Caco-2 (cell line): ENCODE measurements at places on chromosomes 16 and 17. TPM values are rescaled to one million over a fixed set of nuclear protein-coding genes. Genes with fewer than 3 reads are reported as not detected.
A peak's percentile ranks its signal among the peaks of the same experiment; 100 is the strongest.

- no peak for DNase-seq
Observed at GRCh38 chr16:57127836-57128235, 35.5 kb downstream of the CPNE2 start.

GRCh38 chr16:17885659-17886207, 415.0 kb upstream of the XYLT1 start:
- no peak for DNase-seq

DNA sequence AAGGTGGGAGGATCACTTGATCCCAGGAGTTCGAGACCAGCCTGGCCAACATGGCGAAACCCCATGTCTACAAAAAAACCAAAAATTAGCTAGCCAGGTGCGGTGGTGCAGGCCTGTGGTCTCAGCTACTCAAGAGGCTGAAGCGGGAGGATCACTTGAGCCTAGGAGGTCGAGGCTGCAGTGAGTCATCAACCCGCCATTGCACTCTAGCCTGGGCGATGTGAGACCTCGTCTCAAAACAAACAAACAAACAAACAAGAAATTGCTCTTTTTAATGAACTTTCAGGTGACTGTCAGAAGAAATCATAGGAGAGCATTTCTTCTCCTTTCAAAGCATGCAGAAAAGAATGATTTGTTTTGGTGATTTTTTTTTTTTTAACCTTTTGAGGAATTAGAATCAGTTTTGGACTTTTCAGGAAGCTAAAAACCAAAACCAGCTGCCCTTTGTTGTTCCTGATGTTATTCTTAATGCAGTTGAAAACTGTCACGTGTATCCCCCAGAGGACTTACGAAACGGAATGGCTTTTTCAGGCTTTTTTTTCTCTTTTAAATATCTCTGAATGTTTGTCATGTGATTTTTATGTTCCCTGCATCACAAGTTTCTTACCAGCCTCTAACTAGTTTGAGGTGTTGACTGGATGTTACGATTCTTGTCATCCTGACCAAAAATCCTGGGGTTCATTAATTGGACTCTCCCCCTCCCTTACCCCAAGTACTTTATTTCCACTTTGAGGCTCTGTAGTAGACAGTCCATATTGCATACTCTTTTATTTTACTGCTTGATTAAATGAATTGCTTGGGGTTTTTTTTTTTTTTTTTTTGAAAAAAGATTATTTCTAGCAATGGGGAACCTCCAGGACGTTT, 34.1 kb downstream of the SNX29 start:
- DNase-seq = no peak

GRCh38 chr16:67157892-67158635, 1.6 kb downstream of the TRADD start:
- DNase-seq = no peak

- DNase-seq = no peak
Observed at GRCh38 chr17:19724501-19725420, 8.4 kb upstream of the SLC47A2 start.

DNA sequence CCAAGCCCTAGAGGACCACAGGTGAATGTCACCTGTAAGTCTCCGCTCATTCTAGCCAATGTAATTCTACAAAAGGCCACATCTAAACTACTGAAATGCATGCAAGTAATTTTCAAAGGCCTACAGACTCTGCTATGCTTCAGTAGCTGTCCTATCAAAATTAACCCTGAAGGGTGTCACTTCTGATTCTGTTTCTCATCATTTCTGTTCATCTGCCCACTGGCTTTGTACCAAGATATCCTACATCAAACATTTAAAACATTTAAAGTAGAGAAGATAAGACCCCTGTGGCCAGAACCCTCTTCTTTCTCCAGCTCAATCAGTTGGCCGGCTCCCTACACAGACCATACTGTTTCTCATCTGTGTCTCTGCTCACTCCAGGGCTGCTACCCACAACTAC, 21.5 kb downstream of the PHF12 start:
- DNase-seq = no peak

The KCTD19 gene
- not detected in 2 replicates for total RNA-seq

The QRICH2 gene
- total RNA-seq = 1.1 and 1.5 TPM in 2 replicates

The TNFRSF13B gene
- not detected in 2 replicates for total RNA-seq

GRCh38 chr16:3112881-3113574, 642 bp downstream of the ZNF205 start:
- no peak for DNase-seq

- no peak for DNase-seq
Observed at GRCh38 chr17:56178203-56178602, 24.9 kb downstream of the ANKFN1 start.

DNA sequence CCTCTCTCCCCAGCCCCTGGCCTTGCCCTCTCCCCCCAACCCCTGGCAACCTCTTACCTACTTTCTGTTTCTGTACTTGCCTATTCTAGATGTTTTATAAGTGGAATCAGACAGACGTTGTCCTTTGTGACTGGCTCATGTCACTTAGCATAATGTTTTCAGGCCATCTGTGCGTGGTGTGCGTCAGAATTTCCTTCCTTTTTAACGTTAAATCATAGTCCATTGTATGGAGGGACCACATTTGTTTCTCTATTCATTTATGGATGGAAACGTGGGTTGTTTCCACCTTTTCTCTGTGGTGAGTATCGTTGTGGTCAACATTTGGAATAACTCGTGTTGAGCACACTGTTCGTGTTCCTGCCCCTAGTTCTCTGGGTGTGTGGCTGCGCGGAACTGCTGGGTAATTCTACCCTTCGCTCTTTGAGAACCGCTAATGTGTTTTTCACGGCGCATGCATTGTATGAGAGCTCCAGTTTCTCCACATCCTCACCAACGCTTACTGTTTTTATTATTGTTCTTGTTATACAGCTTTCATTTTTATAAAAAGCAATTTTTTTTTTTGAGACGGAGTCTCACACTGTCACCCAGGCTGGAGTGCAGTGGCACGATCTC, 26.3 kb downstream of the ACTG1 start:
- no peak for DNase-seq

The RPS15A gene
- total RNA-seq = 1,469 and 1,473 TPM in 2 replicates

- DNase-seq = no peak
Observed at GRCh38 chr17:83100220-83100852, 20.9 kb downstream of the METRNL start.

The MT1M gene
- total RNA-seq = not detected in 2 replicates

The VPS9D1 gene
- 6.1 and 6.3 TPM in 2 replicates for total RNA-seq

The RHBDL1 gene
- total RNA-seq = 2.9 and 3.2 TPM in 2 replicates

The TSR1 gene
- 65.4 and 67.3 TPM in 2 replicates for total RNA-seq

The EME1 gene
- total RNA-seq = 43.5 and 48.5 TPM in 2 replicates

DNA sequence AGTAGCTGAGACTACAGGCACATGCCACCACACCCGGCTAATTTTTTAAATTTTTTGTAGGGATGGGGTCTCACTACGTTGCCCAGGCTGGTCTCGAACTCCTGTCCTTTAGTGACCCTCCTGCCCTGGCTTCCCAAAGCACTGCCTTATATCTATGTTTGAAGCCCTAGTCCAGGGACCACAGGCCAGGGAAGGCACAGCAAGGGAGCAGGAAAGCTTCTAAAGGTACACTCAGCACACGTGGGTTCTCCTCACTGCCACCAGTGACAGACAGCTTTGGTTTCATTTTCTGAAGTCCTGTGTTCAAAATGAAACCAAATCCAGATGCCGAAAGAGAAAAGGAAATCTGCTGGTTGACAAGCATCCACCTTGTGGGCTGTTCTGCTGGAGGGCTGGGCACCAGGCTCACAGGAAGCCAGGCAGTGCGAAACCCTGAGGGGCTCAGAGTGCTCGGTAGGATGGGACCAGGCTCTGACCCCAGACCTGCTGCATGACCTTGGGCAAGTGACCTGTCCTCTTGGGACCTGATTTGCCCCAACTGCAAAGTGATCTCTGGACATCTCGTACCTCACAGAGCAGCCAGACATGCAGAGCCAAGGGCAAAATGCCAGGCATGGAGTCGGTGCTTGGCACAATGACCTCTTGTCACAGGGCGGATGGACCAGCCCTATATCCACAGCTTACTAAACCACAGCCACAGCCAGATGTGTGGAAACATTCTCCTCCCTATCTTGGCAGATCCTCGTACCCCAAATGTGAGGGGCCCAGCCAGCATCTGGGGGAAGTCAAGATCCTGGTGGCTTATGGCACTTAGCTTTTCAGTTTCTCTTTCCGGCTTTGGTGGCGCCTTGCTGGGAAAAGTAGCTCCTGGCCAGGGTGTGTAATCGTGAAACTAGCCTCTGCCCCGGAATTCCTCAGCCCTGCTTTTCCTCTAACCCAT, 2.8 kb upstream of the SOCS1 start:
- DNase-seq = no peak

DNA sequence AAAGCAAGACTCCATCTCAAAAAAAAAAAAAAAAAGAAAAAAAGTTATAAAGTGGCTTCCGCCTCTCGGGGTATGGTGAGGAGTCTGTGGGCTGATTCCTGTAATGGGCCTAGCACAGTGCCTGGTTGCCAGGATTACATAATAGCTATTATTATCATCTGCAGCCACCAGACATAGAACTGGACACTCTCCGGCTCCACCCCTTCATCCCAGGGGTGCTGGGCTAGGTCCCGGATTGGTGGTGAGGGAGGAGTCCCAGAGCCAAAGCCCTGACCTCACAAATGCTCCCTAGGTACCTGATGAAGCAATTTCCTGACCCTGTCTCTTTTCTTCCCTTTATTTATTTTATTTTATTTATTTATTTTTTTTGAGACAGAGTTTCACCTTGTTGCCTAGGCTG, 11.6 kb upstream of the ADGRG1 start:
- peak; percentile 31 for DNase-seq

DNA sequence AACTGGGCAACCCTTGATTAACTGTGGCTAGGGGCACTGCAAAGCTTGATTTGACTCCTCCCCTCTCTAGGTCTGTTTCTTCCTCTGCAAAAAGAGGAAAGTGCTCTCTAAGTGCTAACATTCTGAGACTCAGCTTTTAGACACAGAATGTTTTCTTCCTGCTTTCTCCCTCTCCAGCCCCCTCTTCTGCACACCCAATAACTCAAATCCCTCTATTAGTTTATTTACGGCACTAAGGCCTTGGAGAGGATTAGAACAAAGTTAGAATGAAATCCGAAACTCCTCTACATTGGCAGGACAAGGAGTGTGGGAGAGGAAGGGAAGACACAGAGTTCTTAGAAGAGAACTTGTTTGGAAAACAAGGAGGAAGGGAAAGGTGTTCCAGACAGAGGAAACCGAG, 3.3 kb upstream of the SBK1 start:
- no peak for DNase-seq

The KCNH4 gene
- 0.07 and 0.37 TPM in 2 replicates for total RNA-seq

The KRT35 gene
- not detected in 2 replicates for total RNA-seq

GRCh38 chr16:77067900-77068299, 123.1 kb upstream of the MON1B start:
- DNase-seq = no peak

- DNase-seq = no peak
Observed at GRCh38 chr17:42202159-42202558, 7.9 kb upstream of the GHDC start.

DNA sequence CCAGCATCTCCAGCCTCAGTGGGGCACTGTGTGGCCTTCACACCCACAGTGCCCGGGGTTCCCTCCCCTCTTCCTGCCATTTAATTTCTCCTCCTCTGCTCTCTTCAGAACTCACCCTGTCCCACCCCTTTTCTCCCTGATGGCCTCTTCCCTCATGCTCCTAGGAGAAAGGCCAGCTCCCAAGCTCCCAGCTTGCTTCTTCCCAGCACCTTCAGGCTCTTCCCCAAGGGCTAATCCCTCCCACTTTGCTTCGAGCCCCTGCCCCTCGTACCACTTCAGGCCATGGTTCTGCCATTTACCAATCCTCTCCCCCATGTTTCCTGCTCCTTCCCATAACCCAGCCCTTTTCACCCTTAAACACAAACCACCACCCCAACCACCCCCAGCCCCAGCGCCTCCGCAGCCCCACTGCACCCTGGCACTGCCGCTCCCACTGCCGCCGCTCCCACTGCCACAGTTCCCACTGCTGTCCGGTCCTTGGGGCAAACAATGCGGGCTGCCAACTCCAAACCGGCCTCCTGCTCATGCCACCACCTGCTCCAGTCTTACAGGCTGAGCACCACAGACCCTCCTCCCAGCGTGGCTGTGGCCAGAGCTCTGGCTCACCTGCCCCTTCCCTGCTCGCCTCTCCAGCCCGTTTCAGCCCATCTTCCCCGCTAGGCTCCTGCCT, 28.6 kb downstream of the ADAM11 start:
- DNase-seq = no peak
